ENCODE measurements at places on chromosomes 5 and 9.
A peak's percentile ranks its signal among the peaks of the same experiment; 100 is the strongest.

DNA sequence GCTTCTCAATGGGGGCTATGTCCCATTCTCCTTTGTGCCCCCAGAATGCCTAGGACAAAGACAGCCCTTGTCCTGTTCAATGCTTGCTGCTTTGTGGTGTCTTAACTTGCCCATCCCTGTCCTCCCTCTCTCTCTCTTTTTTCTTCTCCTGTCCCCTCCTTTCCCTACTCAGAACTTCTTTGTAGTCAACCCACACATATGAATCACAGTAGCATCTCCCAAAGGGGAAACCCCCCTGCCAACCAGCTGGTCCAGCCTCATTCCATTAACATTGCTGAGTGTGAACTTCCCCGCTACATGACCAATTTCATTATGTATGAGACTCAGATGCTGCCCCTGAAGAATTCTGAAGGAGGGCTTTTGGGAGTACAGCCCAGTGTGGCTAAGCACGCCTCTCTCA is 408.3 kb downstream of the ENC1 start:
- no peak for DNase-seq

DNA sequence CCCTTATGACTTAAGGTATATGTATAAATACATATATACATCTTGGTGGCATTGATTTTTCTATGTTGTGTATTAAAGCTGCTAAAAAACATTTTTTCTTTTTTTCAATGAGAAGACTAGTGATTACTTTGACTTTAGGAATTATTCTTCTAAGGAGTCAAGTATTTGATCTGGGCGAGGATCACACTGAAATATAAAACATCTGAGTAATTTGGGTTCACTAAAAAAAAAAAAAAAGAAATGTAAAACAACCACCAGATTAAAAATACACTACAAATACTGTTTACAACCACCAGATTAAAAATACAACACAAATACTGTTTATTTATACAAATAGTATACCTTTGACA is 9.0 kb downstream of the UBAP1 start:
- DNase-seq = no peak

DNA sequence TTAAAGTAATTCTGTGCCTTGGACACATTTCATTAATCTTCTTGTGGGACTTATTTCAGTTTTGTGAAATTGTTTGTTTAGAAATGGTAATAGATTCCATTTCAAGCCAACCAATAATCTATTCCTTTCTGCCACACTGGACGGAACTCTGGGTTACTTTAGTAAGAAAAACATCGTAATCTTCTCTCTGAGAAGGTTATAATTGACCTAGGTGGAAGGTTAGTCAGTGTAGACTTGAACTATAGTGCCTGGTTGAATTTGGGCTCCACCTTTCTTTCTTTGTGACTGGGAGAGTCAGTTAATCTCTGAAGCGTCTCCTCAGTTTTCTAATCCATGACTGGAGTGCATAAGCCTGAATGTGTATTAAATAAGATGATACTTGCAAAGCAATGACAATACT is 89.7 kb upstream of the PRLR start:
- no peak for DNase-seq

DNA sequence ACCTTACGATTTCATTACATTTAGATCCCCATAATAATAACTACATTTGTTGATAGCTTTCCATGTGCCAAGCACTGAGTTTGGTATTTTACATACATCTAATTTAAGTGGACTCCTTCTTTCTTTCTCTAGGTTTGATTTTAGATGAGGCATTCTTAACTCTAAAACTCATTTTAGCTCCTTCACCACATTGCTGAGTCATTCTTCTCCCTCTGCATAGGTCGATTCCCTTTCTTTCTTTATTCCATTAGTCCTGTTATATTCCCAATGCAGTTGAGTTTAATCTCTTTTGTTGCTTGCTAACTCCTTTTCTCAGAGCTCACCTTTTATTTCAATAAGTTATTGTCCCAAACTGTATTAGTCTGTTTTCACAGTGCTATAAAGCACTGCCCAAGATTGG is 329.8 kb downstream of the TAF11L14 start:
- DNase-seq = no peak

- peak; percentile 98 for DNase-seq
Observed at GRCh38 chr9:112750016-112750763, at the start of gene SNX30. SNX30 (plus strand) TSS chr9:112750760; CDS start chr9:112751002, 242 bp downstream.

DNA sequence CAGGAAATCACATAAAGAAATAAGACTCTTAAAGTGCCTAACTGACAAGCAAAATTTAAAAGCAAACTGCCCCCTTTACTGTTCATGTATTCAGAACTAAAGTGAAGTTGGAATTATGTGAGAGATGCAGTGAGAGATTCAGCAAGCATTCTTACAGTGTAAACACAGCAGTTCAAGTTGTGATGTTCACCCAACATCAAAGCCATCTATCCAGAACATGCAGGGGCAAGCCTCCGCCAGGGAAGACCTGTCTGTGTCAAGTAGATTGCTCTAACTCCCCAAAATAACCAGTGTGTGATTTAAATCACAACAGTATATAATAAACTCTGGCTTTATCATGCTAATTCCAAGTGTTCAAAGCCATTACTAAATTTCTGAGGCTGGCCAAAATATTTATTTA is 233.3 kb downstream of the BNC2 start:
- no peak for DNase-seq

DNA sequence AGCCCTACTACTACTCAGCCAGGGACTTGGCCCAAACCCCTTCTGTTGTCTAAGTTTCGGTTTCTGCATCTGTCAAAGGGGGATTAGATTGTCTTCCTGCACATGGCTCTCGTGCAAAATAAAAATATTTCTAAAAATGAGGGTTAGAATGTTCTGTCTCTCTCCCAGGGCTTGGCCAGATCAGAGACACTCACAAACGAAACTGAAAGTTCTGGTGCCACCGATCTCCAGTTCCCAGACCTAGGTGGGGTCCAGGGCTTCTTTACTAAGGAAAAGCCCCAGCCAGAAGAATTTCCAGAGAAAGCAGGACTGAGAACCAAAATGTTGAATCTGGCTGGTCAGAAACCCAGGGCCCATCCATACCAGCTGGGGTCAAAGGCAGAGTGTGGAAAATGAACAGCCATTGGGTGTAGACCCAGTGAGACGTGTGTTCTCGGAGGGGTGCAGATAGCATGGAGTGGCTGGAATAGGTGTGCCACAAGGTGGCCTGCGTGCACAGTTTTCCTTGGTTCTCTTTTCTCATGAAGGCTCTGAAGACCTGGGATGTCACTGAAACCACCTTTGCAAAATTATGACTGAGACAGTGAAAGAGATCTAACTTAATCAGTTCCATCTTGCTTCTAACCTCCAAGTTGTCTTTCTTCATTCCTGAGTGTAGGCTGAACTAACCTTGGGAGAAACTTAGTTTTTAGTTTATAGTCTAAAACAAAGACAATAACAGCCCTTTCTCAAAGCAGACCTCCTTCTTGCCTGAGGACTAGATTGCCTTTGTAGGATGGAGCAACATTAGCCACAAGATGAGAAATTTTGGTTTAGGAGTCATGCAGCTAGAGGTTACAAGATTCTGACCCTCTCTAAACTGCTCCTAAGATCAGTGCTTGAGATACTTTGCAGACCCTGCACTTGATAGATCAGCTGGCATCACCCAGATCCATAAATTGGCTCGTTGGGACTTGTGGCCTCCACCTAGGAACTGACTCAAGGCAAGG is 2.3 kb upstream of the SLC23A1 start:
- no peak for DNase-seq

- DNase-seq = no peak
Observed at GRCh38 chr9:114366334-114367128, 21.3 kb downstream of the AKNA start.

DNA sequence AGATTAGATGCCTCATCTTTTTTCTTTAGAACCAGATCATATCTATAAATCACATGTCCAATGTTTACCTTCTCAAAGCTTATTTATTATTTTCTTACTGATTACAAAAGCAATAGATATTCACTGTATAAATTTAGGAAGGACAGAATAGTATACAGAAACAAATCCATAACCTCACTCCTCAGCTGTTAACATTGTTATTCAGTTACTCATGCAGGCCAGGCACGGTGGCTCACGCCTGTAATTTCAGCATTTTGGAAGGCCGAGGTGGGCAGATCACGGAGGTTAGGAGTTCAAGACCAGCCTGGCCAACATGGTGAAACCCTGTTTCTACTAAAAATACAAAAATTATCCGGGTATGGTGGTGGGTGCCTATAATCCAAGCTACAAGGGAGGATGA is 15.3 kb downstream of the STOM start:
- DNase-seq = no peak

DNA sequence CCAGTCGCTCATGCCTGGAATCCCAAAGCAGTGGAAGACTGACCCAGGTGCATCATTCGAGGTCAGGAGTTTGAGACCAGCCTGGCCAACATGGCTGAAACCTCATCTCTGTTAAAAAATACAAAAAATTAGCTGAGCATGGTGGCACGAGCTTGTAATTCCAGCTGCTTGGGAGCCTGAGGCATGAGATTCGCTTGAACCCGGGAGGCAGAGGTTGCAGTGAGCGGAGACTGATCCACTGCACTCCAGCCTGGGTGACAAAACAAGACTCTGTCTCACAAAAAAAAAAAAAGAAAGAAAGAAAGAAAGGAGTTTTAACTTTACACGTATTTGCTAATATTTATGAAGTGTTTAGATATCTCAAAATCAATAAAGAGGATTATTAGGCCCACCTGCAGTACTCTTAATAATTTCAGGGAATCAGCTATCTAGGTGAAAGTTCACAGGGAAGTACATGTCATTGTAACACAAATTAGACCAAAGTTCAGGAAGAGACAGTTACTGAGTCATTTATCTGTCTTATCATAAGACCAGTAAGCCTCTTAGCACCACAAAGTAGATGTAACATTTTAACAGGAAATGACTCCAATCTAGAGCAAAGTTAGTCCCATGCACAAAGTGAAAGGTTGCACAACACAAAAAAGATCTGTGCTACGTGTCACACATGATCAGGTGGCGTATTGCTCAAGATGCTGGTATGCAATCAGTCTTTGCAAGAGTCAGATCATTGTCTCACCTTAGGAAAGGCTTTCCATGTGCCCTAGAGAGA is 34.1 kb upstream of the PLIN2 start:
- no peak for DNase-seq

DNA sequence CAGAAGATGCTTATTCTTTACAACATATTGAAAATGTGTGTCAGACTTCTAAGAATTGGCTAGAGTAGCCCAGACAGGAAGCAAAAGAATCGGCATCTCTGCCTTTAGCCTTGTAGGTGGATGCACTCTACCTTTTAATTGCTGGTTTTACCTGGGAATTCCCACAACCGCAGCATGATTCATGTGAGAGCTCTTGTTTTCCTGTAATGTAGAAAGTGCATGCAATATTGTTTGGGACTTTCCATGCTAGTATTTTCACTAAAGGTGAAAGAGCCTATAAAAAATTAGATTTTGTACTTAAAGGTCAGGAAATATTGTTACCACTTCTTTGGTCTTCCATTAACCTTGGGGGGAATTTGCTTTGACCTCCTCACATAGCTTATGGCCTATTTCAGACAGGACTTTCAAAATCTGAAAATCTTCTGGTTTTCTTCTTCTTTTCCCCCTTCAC is 89.8 kb downstream of the NTRK2 start:
- no peak for DNase-seq

DNA sequence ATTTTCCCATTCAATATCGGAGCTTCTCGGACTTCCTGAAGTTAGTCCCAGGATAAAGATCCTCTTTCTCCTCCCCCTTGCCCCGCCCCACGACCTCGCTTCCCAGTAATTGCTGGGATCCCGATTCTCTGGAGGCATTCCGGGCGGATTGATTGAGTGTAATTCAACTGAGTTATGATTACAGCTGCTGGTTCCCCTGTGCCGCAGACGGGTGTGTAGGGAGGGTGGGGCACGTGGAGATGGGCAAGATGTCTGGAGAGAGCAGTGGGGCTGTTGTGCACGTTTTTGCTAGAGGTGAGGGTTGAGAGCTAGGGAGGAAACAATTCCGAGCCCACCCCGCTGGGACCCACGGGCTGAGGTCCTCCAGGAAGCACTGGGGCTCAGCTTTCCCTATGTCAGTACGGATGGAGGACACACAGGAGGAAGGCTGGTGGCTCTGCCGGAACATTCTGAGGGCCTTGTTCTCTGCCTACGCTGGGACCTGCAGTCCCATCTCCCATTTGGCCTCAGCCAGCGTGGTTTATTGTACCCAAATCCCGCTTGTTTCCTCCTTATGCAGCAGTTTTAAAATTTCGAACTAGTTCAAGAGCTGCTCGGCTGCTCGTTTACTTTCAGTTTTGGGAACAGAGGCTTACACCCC is 2.4 kb upstream of the DMRT2 start:
- DNase-seq = no peak

DNA sequence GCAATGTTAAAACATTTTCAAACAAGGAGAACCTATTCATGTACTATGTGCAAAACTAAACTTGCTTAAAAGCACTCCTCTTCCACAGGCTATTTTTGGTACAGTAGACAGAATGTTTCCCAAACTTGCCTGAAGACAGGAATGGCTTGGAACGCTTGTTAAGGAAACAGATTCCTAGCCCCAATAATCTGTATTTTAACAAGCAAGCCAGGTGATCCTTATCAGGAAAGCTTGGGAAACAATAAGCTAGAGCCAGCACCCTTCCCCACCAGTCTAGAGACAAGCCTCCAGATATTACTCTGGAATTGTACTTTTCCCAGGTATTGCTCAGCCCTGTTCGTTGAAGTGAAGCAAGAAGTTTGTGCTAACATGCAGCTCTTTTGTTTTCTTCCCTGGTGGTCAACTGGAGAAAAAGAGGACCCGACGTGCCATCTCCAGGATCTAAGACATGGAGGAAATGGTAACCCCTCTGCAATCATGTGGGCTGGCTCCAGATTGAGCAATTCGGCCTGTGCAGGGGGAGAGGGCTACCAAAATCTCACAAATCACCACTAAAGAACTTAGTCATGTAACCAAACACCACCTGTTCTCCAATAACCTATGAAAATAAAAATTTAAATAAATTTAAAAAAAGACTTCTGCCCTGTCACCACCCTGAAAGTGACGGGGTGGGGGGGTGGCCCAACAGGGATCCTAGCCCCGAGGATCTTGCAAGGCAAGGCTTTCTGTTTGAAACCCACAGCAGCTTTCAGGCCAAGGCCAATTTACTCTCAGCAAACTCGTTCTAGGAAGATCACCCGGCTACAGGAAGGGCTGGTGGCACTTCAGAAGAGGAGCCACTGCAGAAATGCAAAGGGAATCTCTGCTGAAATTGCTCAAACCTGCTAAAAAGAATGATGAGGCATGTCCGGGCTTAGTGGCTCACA is 48.6 kb downstream of the SHB start:
- DNase-seq = no peak
